ENCODE measurements at places on chromosomes 11 and 22.
A peak's percentile ranks its signal among the peaks of the same experiment; 100 is the strongest.

GRCh38 chr11:113105592-113105991, 144.4 kb downstream of the NCAM1 start:
- DNase-seq, result no peak

DNA sequence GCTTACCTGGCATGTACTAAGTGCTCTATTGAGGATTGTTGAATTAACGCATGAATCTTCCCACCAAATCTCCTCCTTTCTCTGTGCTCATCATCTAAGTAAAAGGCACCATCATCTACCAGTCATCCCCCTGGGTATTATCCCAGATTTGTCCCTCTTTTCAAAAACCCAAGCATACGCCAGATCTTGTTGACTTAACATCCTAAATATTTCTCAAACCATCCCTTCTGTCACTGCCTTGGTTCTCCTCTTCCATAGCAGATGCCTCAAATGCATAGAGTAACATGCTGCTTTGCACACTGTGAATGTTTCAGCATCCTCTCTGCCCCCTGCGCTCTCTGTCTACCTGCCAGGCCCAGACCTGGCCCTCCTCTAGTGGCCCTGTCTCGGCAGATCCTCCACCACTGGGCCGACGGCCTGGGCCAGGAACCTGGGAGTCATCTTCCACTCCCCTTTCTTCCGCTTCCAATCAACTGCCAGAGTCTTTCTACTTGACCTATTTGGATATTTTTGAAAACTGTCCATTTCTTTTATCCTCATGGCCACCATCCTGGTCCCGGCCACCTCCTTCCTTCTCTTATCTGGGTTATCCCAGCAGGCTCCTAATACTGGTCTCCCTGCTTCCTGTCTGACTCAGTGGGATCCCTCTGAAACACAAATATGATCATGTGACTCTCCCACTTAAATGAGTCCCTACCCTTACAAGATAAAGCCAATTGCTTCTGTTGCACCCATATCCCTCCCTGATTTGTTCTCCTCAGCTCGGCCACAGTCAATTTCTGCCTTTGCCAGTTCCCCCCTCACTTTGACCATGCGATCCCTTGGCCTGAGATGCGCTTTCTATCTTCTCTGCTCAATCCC, 3.4 kb upstream of the TAB1 start:
- no peak for DNase-seq

- DNase-seq, result peak; percentile 89
These were observed 667.3 kb downstream of the OPCML start for GRCh38 chr11:132864811-132865576.

DNA sequence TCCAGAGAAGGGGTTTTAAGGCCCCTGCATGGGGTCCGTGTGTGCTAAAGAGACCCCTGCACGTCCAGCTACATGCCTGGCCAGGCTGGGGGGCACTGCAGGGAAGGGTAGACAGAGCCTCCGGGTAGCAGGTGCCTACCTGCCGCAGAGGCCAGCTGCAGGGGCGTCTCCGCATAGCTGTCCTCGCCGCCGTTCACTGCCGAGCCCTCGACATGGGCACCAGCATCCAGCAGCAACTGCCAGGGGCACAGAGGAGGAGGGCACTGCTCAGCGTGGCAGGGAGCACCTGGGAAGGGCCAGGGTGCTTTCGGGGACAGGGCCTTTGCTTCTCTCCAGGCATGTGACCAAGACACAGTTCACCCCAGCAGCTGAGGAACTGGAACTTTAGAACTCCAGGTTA, 59.7 kb downstream of the NAT10 start:
- DNase-seq, result no peak

DNA sequence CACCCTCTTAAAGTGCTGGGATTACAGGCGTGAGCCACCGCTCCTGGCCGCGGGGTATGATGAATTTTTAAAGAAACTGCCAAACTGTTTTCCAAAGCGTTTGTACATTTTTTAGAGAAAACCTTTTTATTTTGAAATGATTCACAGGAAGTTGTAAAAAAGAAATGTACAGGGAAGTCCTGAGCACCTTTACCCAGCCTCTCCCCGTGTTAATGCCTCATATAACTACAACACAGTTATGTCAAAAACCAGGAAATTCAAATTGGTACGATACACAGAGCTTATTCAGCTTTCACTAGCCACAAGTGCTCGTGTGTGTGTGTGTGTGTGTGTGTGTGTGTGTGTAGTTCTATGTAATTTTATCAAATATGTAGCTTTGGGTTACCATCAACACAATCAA, 7.0 kb upstream of the FAM118A start:
- no peak for DNase-seq

DNA sequence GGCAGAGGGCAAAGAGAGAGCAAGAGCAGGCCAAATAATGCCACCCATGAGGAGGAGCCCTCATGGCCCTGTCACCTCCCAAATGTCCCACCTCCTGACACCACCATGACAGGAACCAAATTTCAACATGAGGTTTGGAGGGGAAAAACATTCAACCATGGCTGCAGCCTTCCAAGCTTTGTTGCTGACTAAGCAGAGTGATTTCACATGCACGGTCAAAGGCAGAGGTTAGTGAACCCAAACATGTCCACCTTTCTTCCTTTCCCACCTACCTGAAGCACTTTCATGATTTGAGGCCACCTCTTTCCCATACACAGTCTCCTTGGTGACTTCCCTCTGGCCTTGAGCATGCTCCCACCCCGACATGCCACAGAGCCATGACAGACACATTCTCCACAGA, 89.7 kb downstream of the C11orf91 start:
- DNase-seq, result no peak

GRCh38 chr11:35332524-35332923, 86.8 kb downstream of the SLC1A2 start:
- DNase-seq, result no peak

- DNase-seq, result peak; percentile 74
These were observed 19.9 kb downstream of the EMID1 start for GRCh38 chr22:29225422-29226090.

GRCh38 chr11:76728778-76729177, 54.4 kb upstream of the TSKU start:
- no peak for DNase-seq

DNA sequence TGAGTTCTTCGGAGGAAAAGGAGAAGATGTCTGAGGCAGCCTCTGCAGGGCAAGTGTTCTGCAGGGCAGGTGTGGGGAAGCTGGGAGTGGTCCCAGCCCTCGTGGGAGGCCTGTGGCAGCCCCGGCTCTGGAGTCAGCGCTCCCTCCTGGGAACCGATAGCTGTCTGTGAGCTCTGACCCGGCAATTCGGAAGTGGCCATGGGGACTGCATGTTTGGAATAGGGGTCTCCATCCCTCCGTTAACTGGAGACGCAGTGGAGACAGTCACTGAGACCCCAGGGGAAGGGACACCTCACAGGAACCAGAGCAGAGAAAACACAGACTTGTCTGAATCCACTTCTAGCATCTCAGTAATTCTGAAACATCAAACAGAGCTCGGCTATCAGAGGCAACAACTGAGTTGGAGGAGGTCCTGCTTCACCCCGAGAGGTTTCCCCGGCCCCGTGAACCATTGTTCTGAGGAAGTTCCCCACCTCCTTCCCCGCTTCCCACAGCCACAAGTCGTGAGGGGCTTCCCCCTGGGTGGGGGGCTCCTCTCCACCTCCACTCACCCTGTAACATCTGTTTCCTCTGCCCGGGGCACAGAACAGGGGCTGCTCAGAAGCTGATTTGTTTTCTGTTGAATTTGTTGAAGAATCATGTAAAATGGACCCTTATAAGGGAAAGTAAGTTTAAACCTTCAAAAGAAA, 99.6 kb downstream of the BRD1 start:
- no peak for DNase-seq

- DNase-seq, result no peak
These were observed 214.1 kb downstream of the FAM76B start for GRCh38 chr11:95575517-95575916.

DNA sequence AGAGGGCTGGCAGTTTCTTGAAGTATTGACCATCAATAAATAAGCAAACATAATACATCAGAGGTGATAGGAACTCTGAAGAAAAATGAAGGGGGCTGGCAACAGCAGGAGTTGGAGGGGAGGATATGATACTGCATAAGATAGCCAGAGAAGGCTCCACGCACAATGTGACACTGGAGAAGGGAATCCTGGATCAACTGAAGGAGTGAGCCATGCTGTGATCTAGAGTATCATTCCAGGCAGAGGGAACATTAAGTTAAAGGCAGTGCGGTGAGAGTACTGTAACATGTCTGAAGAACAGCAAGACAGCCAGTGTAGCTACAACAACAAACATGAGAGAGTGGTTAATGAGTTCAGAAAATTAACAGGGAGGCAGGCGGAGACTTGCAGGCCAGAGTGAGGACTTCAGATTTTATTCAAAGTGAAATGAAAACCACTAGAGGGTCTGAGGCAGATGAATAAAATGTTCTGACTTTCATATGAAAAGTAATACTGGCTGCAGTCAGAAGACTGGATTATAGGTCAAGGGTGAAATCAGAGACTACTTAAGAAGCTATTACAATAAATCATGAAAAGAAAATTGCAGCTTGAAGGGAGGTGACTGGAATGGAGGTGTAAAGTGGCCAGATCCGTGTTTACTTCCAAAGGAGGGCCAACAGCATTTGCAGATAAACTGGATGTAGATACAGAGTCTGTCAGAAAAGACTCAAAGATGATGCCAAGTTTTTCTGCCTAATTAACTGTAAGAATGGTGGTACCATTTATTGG, 49.4 kb downstream of the RRAS2 start:
- DNase-seq, result no peak

- DNase-seq, result peak; percentile 90
These were observed 54.3 kb upstream of the USP47 start for GRCh38 chr11:11787305-11788062.

All from endodermal cell (in vitro differentiated cells).